ENCODE measurements at places on chromosomes 7 and 10.

- H3K4me3 ChIP-seq: no peak overlapping the region
- no peaks in the 10 kb centered on the region for H3K27me3 ChIP-seq
- DNase-seq: no peak
- no peaks in the 10 kb centered on the region for H3K4me1 ChIP-seq
Measured at GRCh38 chr10:128400564-128400963, 274.3 kb upstream of the MKI67 start.

GRCh38 chr7:130554481-130554880 lies 62.6 kb downstream of the MEST start:
- no peak for DNase-seq
- no peak overlapping the region for H3K4me3 ChIP-seq
- H3K36me3 ChIP-seq: peaks cover 20% of the 10 kb centered on the region
- H3K4me1 ChIP-seq: no peaks in the 10 kb centered on the region

DNA sequence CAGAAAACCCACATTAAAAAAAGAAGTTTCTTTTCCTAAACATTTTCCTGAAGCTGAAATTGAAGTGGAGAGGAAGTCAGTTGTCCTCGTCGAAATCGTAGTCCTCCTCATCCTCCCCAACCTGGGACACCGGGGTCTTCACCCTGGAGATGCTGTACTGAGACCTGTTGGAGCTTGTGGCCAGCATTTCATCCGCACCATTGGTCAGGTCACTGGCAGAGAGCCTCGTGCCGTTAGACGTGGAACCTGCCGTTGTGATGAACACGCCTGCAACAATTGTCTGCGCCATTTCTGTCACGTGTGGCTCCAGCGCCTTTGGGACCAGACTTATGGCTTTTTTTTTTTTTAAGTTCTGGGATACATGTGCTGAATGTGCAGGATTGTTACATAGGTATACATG lies 23.8 kb downstream of the CD36 start:
- H3K27me3 ChIP-seq: no peaks in the 10 kb centered on the region
- no peaks in the 10 kb centered on the region for H3K36me3 ChIP-seq
- H3K27ac ChIP-seq: no peak overlapping the region
- H3K4me1 ChIP-seq: peaks cover 3% of the 10 kb centered on the region

DNA sequence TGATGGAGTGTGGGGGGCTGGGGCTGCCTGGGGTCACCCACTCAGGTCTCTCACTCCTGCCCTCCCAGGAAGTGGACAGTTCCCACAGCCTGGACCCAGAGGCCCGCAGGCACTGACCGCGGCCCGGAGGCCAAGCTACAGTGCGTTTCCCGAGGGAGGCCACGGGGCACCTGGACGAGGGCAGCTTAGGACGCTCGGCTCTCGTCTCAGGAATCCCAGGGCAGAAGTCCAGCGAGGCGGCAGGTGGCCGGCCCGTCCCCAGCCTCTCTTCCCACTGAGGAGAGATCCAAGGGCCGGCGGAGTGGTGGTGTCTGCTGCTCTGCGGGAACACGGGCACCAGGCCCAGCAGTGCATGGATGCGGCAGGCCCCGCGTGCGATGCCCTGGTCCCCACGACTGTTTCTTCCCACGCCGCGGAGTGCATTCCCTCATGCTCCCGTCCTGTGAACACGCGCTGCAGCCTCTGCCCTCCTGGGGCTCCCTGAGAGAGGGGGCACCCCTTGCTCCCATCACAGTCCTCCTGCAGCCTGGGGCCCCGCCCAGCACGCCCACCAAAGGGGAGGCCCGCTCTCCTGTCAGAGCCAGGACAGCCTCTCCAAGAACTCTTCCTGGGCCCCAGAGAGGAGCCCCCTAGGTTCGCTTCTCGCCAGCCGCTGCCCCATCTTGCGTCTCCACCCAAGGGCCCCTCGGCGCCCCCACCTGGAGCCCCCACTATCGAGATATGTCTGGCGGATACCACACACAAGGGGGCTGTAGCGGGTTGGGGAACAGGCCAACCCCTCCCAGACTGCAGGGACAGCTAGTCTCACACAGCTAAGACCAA lies 24.3 kb upstream of the GPR146 start:
- H3K4me1 ChIP-seq: no peaks in the 10 kb centered on the region
- H3K27ac ChIP-seq: no peak overlapping the region
- H3K4me3 ChIP-seq: no peak overlapping the region
- H3K36me3 ChIP-seq: peaks cover 23% of the 10 kb centered on the region

All from upper lobe of left lung (tissue), 6 donors.